ENCODE measurements at places on chromosomes 6 and 20. TPM values are rescaled to one million over a fixed set of nuclear protein-coding genes. Genes with fewer than 3 reads are reported as not detected.

The FOXS1 gene
- 7.3 TPM for polyA plus RNA-seq

DNA sequence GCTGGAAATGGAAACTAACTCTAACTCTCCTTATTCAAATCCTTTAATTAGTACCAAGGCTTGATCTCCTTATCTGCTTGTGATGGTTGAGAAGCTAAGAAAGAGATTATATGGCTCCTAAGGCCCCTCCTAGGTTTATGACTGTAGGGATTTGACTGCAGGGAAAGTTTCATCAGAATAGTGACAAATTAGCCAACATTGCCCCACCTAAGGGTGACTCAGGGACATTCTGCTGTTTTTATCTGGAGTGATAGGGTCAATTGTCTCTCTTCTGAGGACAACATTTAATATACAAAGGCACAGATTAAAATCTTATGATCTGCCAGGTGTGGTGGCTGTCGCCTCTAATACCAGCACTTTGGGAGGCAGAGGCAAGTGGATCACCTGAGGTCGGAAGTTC lies 138.1 kb upstream of the MARCKS start:
- no peak for DNase-seq

The CNKSR3 gene
- 64.0 TPM for polyA plus RNA-seq

The NOL4L gene
- polyA plus RNA-seq = 50.1 TPM

The BTN2A1 gene
- 31.1 TPM for polyA plus RNA-seq

DNA sequence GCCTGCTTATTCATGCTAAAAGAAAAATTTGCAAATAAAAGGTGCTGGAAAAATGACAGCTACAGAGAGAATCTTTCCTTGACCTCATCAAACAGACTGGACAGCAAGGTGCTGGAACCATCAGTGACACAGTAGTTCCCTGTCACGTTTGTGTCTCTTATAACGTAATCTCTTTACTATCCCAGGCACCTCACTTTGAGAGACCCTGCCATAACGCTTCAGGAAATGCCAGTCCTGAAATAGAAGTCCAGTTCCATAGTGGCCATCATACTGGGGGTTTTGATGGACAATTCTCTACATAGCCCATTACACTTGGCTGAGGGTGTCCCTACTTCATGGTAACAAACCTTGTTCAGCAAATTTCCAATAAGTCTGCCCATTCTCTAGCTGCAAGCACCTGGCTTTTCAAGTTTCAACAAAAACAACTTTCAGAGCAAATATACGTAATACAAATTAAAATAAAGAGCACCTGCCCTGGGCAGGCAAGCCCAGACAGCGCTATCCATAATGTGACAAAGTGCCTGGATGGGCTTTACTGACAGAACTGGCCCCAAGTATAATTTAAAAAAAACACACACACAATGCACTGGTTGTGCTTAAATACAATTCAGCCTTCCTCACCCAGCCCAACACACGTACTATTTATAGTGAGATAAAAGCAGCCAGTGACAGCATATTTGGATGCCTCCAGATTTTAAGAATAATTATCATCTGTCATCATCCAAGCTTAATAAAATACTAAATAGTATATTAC lies 38.7 kb downstream of the CNKSR3 start:
- DNase-seq = no peak

DNA sequence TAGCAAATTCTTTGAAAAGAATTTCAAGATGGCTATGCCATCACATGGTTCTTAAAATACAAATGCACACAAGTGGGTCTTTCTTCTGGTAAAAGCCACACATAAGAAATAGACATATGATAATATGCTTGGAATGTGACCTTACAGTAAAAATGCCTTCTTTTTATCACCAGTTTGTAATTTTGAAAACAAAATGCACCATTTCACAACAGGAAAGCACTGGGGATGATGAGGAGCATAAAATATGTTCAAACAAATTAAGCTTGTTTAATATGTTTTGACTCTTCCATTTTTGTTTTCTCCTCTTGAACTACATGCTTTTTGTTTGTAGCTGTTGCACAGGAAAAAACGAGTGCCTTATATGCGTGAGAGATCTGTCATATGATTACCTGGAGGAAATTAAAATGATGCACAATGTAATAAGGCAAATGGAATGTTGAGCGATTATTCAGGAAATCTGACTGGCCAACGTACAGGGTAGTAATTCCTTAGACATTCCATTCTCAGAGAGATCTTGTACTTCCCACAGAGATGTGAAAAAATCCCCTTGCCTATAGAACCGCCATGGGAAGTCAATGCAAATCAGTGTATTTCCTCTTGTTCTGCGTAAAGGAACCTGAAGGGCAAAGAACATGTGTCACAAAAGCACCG lies 911.6 kb downstream of the TFAP2A start:
- no peak for DNase-seq

- DNase-seq = peak; percentile 58
These were observed 527 bp downstream of the FBXO30 start for GRCh38 chr6:145814035-145814500.

The SLX4IP gene
- polyA plus RNA-seq = 9.5 TPM

- DNase-seq = no peak
These were observed 25.9 kb upstream of the TULP4 start for GRCh38 chr6:158286413-158286812.

DNA sequence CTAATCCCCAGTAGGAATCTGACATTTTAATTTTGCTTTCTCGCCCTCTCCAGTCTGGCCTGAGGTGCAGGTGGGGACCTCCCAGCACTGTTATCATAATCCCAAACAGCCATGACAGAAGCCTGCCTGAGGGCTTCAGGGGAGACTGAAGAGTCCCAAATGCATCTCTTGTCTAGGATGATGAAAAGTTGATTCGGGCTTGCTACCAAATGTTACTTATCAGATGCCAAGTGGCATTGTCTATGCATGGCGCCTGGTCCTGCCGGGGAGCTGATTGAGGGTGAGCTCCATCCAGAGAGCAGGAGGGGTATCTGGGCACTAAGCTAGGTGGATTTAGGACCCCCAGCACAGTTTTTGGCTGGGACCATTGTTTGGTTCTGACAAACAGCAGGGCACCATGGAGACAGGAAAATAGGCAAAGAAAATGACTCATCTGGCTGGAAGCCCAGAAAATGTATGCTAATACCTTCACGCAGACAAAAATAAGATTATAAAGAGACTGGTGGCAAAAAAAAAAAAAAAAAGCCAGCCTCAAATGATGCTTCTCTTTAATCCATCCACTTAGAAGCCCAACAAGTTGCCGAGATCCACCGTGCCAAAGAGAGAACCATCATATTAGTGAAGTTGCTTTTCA lies 513.7 kb upstream of the SULF2 start:
- DNase-seq = no peak

GRCh38 chr6:95091823-95092436 lies 485.4 kb upstream of the MANEA start:
- peak; percentile 34 for DNase-seq

DNA sequence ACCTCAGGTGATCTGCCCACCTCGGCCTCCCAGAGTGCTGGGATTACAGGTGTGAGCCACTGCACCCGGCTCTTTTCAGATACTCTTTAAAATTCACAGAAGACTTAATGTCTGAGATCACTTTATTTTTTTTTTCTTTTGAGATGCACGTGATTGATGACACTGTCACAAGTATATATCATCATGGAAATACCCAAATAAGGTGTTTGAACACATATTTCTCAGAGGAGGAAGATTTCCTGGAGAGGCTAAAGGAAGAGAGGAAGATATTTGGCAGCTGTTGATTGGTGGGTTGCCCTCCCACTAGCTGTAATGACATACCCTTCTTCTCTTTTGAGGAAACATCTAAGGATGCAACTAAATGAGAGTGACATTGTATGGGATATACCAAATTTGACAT lies 225.9 kb upstream of the CITED2 start:
- no peak for DNase-seq

The PTK6 gene
- 1.1 TPM for polyA plus RNA-seq

- no peak for DNase-seq
These were observed 92.1 kb downstream of the FYN start for GRCh38 chr6:111781041-111781708.

DNA sequence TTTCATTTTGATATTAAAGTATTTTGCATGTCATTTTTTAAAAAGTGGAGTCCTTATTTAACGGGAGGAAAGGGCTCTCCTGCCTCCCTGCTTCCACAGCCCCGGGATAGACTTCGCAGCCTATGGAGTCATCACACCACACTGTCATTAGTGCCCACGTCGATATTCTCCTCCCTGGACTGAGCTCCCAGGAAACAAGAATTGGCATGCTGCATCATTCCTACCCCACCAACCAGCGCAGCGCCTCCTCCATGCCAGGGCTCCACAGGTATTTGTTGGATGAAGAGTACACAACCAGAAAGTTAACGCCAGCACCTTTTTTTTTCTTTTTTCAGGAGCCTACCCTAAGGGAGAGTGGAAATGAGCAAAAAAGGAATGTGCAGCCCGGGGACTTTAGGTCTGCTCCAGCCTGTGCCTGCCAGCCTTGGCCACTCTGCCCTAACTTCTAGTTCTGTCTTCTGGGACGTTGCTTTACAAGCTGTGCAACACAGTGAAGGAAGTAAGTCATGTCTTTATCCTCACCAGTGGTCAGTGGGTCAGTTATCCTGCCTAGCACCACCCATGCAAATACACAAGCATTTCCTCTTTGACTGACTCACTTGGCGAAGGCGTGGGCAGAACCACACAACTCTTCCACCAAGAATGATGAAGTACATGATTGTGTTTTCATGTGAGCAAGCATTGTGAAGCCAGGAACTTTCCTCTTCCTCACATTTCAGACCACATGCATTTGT lies 180.7 kb upstream of the UST start:
- DNase-seq = no peak

GRCh38 chr6:151422981-151423380 lies 28.9 kb downstream of the RMND1 start:
- no peak for DNase-seq

The HLA-DPA1 gene
- polyA plus RNA-seq = 17.9 TPM

GRCh38 chr20:45406260-45407066 lies 1.6 kb upstream of the DBNDD2 start:
- peak; percentile 21 for DNase-seq

- DNase-seq = no peak
These were observed 14.0 kb upstream of the MAPRE1 start for GRCh38 chr20:32805721-32806120.

The IPCEF1 gene
- 8.2 TPM for polyA plus RNA-seq

DNA sequence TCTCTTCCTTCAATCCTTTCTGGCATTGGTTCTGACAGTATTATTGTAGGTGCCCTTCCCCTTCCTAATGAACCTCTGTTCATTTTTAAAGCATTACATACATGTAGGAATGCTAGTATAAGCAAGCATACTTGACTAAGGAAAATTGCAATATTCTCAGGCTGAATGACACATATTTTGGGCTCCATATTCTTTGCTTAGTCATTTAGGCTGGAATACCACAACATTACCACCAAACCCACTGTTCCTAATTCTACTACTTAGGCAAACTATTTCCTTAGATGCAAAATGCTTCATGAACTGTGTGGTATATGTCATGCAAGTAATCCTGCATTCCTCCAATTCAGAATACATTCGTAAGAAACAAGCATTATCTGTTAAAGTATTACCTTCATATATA lies 113.9 kb downstream of the PRDM1 start:
- DNase-seq = no peak
